LHCN-M2 (cell line): ENCODE measurements at places on chromosomes 11 and 22.

- DNase-seq: no peak
These were observed 12.9 kb upstream of the WT1 start for GRCh38 chr11:32448232-32448631.

GRCh38 chr22:17158176-17158567 is 905 bp downstream of the HDHD5 start:
- no peak for DNase-seq

GRCh38 chr22:41445129-41446056 is 1.2 kb downstream of the TOB2 start:
- DNase-seq: peak; percentile 11

DNA sequence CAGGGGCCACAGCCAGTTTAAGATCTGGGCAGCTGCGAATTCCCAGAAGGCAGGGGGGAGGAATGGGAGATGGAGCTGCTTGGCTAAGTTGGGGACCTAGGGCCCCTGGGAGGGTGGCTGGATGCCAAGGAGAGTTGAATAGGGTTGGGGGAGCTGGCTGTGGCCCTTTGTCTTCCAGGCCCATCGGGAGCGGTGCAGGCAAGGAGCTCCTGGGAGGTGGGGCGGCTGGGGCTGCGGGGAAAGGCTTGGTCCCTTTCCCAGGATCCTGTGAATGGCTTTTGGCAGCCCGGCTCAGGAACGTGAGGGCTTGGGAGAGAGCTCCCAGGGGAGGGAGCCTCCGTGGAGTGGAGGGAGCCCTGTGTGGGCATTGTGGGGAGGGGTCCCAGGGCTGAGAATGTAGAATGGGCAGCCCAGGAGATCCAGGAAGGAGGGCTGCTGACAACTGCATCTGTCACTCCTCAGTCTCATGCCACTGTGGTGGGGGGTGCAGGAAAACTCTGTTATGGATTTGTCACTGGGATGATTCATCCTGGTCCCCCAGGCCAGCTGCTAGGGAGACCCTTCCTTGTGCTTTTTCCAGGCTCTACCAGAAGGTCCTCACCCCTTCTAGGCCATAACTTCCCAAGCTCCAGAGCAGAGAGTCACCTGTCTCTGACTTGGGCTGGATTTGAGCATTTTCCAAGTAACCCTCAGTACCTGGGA is 6.0 kb downstream of the FREY1 start:
- DNase-seq: no peak

DNA sequence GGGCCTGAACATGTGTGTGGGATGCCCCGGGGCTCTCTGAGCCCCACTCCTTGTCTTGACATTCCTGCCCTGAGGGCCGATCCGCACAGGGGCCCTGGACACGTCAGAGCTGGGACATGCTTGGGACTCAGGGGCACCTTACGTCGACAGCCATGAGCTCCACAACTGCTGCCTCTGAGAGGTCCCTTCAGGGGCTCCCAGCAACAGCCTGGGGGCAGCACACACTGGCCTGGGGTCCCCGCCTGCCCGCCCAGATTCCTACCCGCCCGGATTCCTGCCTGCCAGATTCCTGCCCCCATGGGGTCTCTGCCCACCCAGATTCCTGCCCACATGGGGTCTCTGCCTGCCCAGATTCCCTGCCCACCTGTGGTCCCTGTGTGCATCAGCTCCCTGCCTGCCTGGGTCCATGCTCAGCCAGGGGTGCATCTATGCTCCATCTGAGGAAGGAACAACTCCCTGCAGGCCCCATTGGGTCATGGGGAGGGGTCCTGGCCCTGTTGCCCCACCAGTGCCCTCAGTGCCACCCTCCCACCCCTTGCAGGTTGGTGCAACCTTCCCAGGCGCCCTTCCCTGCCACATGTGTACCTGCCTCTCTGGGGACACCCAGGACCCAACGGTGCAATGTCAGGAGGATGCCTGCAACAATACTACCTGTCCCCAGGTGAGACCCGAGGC is 35.7 kb downstream of the MUC5B start:
- no peak for DNase-seq

DNA sequence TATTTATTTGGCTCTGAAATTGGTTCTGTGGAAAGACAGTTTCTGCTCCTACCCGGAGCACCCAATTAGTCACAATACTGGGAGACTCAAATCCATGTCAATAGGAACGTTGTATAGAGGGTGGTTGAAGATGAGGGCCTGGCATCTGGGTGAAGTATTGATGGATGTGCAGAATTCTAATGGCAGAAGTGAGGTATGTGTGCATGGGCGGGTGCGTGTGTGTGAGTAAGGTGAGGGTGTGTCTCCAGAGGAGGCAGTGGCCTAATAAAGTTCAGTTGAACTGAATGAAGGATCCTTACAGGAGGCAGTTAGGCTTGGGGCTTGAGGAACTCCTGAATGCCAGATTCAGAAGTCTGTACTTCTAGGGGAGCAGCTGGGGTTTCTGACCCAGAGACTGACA is 71.8 kb upstream of the B3GAT1 start:
- DNase-seq: no peak

DNA sequence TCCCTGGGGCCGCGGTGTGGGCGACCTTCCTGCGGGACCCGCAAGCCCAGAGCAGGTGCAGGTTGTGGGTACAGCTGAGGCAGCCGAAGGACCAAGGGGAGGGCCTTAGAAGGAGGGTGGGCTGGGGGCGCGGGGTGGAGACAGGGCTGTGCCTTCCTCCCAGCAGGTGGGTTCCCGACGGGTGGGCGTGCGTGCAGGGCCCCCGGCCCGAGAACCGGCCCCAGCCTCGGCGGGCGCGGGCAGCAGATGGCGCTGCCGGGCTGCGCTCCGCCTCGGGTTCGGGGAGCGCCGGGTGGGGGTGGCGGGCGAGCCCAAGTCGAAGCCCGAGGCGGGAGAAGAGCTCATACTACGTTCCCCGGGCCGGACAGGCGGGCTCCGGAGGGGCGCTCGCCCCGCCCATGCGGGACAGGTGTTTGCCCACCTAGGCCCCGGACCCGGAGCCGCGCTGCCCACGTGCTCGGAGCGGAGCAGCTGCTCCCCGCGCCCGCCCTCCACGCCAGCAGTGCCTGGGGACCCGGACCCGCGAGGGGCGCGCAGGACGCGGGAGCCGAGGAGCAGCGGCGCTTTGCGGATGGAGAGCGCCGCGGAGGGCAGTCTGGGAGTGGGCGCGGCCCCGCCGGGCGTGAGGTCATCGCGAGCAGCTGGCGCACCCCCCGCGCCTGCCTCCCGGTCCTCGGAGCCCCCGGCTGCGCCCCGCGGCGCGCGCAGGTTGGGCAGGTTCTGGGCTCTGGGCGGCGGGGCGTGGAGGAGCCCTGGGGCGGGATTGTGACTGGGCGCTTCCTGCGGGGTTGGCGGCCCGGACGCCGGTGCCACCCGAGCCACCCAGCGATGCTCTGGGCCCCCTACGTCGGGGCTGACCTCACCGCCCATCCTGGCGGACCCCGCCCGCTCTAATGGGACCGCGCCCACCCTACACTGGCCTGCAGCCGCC is 25.3 kb downstream of the DUSP8 start:
- no peak for DNase-seq

DNA sequence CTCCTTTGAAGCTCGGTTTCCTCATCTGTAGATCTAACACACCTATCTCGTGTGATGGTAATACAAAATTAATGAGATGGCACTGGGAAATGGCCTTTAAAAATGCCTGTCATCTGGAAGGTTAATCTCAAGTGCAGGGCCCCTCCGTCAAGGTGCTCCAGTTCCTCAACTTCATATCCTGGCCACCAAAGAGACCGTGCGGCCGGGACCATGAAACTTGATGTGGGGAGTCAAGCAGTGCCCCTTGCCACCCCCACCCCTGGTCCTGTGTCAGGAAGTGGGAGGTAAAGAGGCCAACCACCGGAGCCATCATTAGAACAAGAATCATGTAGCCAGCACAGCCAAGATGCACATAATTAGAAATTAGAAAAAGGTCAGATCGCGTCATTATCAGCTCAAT is 108.2 kb downstream of the FEZ1 start:
- DNase-seq: no peak

DNA sequence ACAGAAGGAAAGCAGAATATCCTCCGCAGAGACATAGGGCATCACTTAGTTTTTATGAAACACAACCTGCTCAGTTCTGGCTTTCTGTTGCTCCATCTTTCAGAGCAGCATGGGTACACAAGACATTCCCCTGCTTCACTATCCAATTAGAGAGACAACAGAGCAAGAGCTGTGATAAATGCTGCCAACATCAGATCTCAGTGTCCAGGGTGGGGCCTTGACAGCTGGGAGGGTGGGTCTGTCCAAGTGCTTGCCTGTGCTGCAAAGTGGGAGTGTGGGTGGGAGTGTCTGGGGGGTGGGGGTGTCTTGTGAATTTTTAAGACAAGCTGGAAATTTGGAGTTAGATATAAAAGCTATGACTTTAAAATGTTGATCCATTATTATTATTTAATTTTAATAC is 369.6 kb downstream of the TENM4 start:
- no peak for DNase-seq

DNA sequence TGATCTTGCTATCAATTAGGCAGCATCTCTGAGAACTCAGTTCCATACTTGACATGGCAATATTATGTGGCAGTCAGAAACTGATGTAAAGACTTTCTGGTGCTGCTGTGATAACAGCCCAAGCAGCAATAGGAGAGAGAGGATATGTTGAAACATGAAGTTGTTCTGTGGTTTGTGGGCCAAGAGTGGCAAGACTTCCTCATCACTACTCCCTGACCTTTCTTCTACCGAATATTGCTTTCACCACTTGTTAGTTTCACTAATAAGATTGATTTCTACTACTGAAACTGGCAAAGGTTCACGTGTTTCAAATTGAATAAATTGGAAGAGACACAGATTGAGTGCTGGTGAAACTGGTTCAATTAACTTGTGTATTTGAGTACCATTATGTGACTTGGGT is 852.6 kb upstream of the RAG2 start:
- DNase-seq: peak; percentile 20

GRCh38 chr11:2275334-2276279 is 5.2 kb upstream of the ASCL2 start:
- DNase-seq: no peak

DNA sequence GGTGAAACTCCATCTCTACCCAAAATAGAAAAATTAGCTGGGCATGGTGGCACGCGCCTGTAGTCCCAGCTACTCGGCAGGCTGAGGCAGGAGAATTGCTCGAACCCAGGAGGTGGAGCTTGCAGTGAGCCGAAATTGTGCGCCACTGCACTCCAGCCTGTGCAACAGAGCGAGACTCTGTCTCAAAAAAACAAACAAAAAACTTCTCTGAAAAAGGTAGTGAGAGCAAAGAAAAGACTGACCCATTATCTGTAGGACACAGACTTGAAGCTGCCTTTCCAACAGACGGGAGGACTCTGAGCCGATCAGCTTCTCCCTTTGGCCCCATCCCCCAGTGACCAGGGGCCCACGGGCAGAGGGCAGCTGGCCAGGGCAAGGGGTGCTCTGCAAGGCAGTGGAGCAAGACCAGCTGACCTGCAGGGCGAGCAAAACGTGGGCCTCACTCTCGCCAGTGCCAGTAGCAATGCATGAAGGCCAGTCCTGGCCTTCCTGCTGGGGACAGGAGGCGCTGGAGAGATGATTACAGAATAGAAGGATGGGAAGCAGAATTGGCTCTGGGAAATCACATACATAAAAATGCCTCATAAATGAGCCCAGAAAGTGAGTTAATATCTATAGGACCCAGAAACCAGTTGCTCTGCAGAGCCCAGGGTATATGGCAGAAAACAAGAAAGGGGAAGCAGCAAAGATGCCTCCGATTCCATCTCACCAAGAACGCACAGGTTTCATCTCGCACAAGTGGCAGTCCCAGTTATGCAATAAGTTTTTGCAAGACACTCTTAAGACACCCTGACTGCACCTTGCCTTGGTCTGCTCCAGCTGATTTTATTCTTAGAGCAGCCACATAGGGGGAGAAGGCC is 2.8 kb downstream of the EHD1 start:
- DNase-seq: no peak

GRCh38 chr11:111918390-111919256 is at the start of gene C11orf52:
Gene C11orf52, plus strand, starts transcription at chr11:111918913. Its CDS starts 60 bp downstream, at chr11:111918973.
- DNase-seq: peak; percentile 92

DNA sequence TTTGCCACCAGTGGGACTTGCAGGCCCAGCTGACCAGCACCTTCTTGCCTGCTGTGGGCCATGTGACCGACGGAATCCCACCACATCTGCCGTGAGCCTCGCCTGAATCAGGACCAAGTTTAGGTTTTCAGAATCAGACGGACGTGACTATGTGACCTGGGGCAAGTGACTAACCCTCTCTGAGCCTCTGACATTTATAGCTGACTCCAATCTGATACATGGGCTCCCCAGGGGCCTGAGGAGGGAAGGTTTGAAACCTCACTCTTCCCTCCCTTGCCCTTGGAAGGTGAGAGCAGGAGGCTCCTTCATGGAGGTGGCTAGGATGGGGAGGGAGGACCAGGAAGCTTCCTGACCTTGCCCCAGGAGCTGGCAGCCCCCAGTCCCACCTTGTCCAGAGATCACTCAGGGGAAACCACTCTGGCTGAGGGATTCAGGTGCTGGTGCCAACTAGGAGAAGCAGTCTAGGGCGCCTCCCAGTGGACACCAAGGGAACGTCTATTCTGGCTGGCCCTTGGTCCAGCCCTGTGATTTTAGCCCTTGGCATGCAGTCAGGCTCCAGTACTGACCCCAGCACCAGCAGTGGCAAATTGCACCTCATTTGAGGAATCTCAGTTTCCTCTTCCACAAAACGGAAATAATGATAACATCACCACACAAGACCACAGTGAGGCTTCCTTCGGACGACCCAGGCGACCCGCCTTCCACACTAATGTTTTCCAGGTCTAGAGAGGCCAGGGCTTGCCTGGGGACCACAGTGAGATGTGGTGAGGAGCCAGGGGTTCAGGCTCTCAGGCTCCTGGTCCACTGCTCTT is 47.2 kb upstream of the SYT7 start:
- peak; percentile 66 for DNase-seq

DNA sequence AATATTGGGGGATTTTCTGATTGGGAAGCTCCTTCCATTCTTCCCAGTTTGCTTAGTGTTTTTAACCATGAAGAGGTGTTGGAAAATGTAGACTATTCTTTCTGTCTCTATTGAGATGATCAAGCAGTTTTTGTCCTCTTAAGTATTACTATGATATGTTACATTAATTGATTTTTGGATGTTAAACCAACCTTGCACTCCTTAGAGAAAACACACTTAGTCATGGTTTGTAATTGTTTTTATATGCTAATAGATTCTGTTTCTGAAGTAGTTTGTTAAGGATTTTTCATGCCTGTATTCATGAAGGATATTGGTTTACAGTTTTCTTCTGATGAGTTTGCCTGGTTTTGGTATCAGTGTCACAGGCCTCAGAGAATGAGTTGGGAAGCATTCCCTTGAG is 2.0 kb upstream of the NLRP6 start:
- no peak for DNase-seq
